Breast epithelium (tissue), 4 donors: ENCODE measurements at places on chromosomes 2 and 18. TPM values are rescaled to one million over a fixed set of nuclear protein-coding genes. Genes with fewer than 3 reads are reported as not detected.

- H3K27ac ChIP-seq: no peak overlapping the region
- H3K4me3 ChIP-seq: no peak overlapping the region
- no peak for DNase-seq
Observed at GRCh38 chr2:73944714-73945113, 18.0 kb downstream of the DGUOK start.

DNA sequence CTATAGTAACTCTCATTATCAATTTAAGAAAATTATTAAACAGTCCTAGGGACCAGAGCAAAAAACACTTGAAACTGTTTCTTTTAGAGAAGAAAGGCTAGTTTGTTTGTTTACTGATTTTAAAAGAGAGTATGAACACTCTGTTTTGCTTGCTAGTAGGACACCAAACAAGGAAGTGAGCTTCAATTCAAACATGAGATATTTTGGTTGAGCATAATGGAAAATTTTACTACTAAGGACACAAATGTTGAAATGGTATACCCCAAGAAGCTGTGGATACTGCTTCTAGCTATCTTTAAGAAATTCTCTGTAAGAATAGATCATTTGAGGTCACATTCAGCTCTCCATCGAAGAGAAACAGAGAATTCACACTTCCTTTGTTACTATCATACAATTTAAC lies 216.3 kb upstream of the SMAD7 start:
- no peak overlapping the region for H3K4me3 ChIP-seq
- no peak overlapping the region for H3K27ac ChIP-seq
- H3K4me1 ChIP-seq: no peaks in the 10 kb centered on the region
- H3K27me3 ChIP-seq: no peaks in the 10 kb centered on the region
- no peak for DNase-seq
- H3K36me3 ChIP-seq: peaks cover 7% of the 10 kb centered on the region

- H3K36me3 ChIP-seq: no peaks in the 10 kb centered on the region
- H3K4me3 ChIP-seq: no peak overlapping the region
- no peak overlapping the region for H3K27ac ChIP-seq
- no peak for DNase-seq
Observed at GRCh38 chr18:61995618-61996017, 102.8 kb upstream of the RNF152 start.

DNA sequence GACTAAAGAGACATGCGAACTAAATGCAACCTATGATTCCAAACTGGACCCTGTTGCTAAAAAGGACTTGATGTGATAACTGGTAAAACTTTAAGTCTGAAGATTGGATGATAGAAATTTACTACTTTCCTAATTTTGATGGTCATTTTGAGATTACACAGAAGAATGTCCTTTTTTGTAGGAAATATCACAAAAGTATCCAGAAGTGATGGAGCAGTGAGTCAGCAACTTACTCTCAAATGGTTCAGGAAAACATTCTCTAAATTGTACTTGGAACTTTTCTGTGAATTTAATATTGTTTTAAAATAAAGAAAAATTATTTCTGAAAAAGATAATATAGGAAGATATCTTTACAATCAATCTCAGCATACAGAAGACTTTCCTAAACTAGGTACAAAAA lies 19.9 kb downstream of the MBOAT2 start:
- H3K4me1 ChIP-seq: no peaks in the 10 kb centered on the region
- H3K27me3 ChIP-seq: no peaks in the 10 kb centered on the region
- no peak overlapping the region for H3K27ac ChIP-seq
- H3K36me3 ChIP-seq: no peaks in the 10 kb centered on the region
- DNase-seq: no peak

GRCh38 chr18:21741562-21742314 lies 1.1 kb downstream of the MIB1 start:
- H3K4me3 ChIP-seq: peak overlapping the region; percentile 94
- no peaks in the 10 kb centered on the region for H3K4me1 ChIP-seq
- no peak for DNase-seq
- peak overlapping the region; percentile 98 for H3K27ac ChIP-seq
- no peaks in the 10 kb centered on the region for H3K36me3 ChIP-seq

DNA sequence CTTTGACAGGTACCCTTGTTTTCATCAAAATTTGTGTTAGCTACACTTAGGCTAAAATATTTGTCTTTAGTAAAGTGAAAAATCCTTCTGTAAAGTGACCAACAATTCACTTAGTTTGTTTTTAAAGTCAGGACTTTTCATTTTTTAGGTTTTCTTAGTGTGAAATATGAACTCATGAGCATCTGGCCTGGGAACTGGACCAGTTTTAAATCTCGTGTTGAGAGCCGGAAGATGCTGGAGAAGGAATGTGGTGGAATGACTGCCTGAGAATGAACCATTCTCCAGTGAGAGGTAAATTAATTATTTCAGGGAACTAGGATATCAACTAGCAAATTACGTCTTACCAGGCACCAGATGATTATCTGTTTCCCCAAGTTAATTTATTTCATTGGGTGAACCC lies 305.7 kb downstream of the AGPS start:
- H3K4me3 ChIP-seq: no peak overlapping the region
- no peaks in the 10 kb centered on the region for H3K4me1 ChIP-seq
- no peaks in the 10 kb centered on the region for H3K27me3 ChIP-seq
- H3K27ac ChIP-seq: no peak overlapping the region

GRCh38 chr2:1047485-1047884 lies 96.8 kb downstream of the SNTG2 start:
- no peak overlapping the region for H3K4me3 ChIP-seq
- no peak for DNase-seq
- H3K27me3 ChIP-seq: no peaks in the 10 kb centered on the region
- no peak overlapping the region for H3K27ac ChIP-seq

- no peak overlapping the region for H3K27ac ChIP-seq
- no peaks in the 10 kb centered on the region for H3K4me1 ChIP-seq
- no peaks in the 10 kb centered on the region for H3K36me3 ChIP-seq
- H3K4me3 ChIP-seq: no peak overlapping the region
- H3K27me3 ChIP-seq: no peaks in the 10 kb centered on the region
Observed at GRCh38 chr2:122166820-122167219, 411.4 kb downstream of the TSN start.

GRCh38 chr18:55224086-55224625 lies 264.9 kb upstream of the CCDC68 start:
- H3K27me3 ChIP-seq: no peaks in the 10 kb centered on the region
- H3K4me1 ChIP-seq: no peaks in the 10 kb centered on the region
- no peak overlapping the region for H3K4me3 ChIP-seq

DNA sequence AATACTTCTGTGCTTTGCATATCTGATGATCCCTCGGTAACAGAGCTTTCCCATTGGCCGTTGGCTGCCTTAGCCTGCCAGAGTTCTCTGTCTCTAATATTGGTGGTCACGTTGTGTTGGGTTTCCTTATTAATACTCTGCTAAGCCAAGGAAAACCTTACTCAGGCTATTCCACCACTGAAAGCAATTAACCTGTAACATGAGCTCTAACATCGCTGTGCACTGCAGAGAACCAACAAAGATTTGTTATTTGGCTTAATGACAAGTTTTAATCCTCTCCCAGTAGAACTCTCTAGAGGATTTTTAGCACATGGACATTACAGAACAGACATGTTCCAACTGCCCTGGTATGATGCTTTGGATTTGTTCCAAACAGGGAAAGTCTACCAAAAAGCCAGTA lies 825.9 kb upstream of the POU3F3 start:
- no peak overlapping the region for H3K4me3 ChIP-seq
- peaks cover 10% of the 10 kb centered on the region for H3K27me3 ChIP-seq
- DNase-seq: no peak
- no peaks in the 10 kb centered on the region for H3K4me1 ChIP-seq

DNA sequence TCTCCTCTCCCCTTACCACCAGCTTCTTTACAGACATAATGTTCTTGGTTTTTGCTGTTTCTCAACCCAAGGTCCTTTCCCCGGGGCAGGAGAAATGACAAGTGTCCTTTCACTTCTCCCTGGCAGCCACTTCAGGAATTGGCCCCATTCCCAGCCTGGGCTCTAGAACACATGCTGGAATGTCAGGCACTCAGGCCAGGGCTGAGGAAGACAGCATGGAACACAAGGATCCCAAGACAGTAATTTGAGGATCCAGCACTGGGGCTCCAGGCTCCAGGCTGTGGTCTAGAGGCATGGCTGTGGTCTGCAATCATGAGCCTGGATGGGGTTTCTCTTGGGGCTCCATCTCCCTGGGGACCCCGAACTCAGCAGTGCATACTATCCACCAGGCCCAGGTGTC lies 201.4 kb downstream of the CELF4 start:
- H3K36me3 ChIP-seq: no peaks in the 10 kb centered on the region
- no peak overlapping the region for H3K27ac ChIP-seq

GRCh38 chr2:181306785-181307184 lies 150.4 kb upstream of the ITGA4 start:
- H3K27me3 ChIP-seq: no peaks in the 10 kb centered on the region
- no peak overlapping the region for H3K4me3 ChIP-seq
- H3K27ac ChIP-seq: no peak overlapping the region
- H3K4me1 ChIP-seq: no peaks in the 10 kb centered on the region
- H3K36me3 ChIP-seq: no peaks in the 10 kb centered on the region

DNA sequence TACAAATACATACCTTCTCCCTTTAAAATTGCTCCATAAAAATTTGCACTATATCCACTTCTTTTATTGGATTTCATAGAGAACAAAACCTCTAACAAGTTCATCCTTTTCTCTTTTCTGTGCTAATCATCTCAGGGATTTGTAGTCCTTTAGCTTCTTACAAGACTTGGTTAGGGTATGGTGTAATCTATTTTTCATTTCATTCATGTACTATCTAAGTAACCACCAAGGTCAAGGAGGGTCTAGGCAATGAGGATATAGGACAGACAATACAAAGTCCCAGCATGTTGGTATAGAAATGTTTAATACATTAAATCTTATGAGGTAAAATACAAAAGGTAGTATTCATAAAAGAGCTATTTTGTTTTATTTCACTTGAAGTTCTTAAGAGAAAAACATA lies 17.5 kb downstream of the C2orf69 start:
- no peak for DNase-seq
- no peak overlapping the region for H3K27ac ChIP-seq
- no peak overlapping the region for H3K4me3 ChIP-seq
- no peaks in the 10 kb centered on the region for H3K4me1 ChIP-seq
- no peaks in the 10 kb centered on the region for H3K27me3 ChIP-seq
- no peaks in the 10 kb centered on the region for H3K36me3 ChIP-seq

GRCh38 chr18:12630136-12630535 lies 27.8 kb downstream of the SPIRE1 start:
- H3K27me3 ChIP-seq: no peaks in the 10 kb centered on the region
- H3K36me3 ChIP-seq: no peaks in the 10 kb centered on the region
- no peak overlapping the region for H3K4me3 ChIP-seq
- H3K4me1 ChIP-seq: no peaks in the 10 kb centered on the region

DNA sequence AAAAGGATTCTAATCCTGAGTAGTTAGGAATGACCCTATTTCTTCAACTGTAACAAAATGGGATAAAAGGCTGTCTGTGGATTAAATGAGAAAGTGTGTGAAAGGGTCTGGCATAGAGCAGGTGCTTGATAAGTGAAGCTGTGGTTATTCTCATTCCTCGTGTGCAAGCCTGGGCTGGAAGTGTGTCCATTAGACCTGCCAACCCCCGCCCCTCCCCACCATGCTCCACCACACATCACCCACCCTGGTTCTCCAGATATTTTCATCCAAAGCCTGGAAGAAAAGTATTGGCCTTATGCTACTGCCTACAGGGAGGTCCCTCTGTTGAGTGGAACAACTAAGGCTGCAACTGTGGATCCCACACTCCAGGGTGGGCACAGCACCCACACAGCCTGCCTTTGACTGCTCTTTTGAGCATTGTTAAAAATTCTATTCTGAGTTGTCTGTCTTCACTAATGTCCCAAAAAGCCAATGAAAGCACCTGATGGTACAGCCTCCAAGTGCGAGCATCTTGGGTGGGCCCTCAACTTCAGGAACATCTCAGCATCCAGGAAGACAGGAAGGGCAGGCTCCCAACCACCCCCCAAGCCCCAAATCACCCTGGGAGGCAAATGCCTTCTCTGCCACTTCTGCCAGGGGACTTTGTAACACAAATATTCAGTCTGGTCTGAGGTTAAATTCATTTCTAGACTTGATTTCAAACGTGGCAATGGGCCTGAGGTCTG lies 102.8 kb upstream of the PPP1CB start:
- H3K27ac ChIP-seq: no peak overlapping the region
- H3K4me3 ChIP-seq: no peak overlapping the region
- H3K4me1 ChIP-seq: no peaks in the 10 kb centered on the region
- H3K36me3 ChIP-seq: no peaks in the 10 kb centered on the region

DNA sequence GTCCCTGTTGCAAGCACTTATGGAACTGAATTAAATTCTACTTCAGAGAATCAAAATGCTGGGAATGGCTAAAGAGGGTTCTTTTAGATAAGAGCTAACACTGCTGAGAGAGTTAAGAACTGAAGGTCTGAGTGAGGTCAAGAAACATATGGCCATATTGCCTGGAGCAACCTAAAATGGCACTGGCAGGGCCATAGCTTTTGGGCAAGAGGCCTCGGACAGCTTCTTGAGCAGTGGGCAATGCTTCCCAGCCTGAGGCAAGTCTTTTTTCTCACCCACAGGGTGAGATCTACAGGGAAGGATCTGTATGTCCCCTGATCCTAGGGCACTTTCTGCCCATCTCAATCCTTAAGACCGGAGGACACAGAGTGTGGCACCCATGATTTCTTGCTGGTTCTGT lies 244.6 kb upstream of the NT5C1B start:
- DNase-seq: no peak
- no peaks in the 10 kb centered on the region for H3K36me3 ChIP-seq
- H3K27me3 ChIP-seq: no peaks in the 10 kb centered on the region
- no peaks in the 10 kb centered on the region for H3K4me1 ChIP-seq
- no peak overlapping the region for H3K4me3 ChIP-seq

DNA sequence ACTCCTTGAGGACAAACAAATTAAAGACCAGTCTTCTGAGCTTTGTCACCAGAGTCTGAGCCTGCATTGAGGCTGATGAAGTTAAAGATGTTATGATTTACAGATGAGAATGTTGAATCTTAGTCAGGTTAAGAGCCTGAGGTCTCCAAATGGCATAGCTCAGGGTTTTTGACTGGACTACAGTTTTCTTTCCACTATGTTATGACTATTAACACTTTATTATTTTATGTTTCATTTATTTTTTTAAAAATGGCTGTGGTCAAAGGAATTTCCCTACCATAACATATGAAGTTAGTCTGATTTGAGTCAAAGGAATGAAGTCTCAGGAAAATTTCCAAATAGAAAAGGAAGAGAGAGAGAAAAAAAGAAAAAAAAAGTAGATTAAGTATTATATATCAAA lies 39.7 kb upstream of the CWC22 start:
- H3K27me3 ChIP-seq: no peaks in the 10 kb centered on the region
- no peak for DNase-seq
- H3K4me3 ChIP-seq: no peak overlapping the region
- no peaks in the 10 kb centered on the region for H3K36me3 ChIP-seq

DNA sequence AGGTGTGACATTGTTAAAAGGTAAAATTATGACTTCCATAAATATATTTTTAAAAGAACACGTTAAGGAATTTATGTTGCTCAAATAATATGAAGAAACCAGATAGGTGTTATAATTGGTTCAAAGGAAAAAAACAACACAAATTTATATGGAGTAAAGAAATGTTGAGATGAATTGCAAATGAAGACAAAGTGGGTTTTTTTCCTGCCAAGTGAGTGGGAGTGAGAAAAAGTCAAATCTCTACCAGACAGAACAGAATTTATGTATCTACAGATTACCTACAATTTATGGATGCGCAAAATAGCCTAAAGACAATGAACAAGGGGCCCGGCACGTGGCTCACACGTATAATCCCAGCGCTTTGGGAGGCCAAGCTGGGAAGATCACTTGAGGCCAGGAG lies 159.7 kb upstream of the SLC1A4 start:
- no peak overlapping the region for H3K4me3 ChIP-seq
- DNase-seq: no peak
- no peak overlapping the region for H3K27ac ChIP-seq
- H3K36me3 ChIP-seq: no peaks in the 10 kb centered on the region
- no peaks in the 10 kb centered on the region for H3K27me3 ChIP-seq
- no peaks in the 10 kb centered on the region for H3K4me1 ChIP-seq

Gene GPR35
- 4.7 TPM for total RNA-seq

Gene EFR3B
- total RNA-seq: 0.98 TPM

Gene NAT8
- total RNA-seq: not detected

Gene SCN3A
- total RNA-seq: 5.3 TPM

Gene APOB
- 3.2 TPM for total RNA-seq

Gene MXD1
- total RNA-seq: 17.3 TPM

Gene ITGB6
- 46.1 TPM for total RNA-seq

Gene KLHL41
- 0.66 TPM for total RNA-seq
